Nephron progenitor cell (in vitro differentiated cells): ENCODE measurements at places on chromosomes 7 and 10.
A peak's percentile ranks its signal among the peaks of the same experiment; 100 is the strongest.

GRCh38 chr7:109094-109493, 83.3 kb upstream of the FAM20C start:
- no peak overlapping the region for H3K4me3 ChIP-seq
- no peaks in the 10 kb centered on the region for H3K4me1 ChIP-seq
- no peak for DNase-seq
- peak overlapping the region; percentile 20 for H3K27ac ChIP-seq
- H3K27me3 ChIP-seq, result peaks cover 16% of the 10 kb centered on the region

- peak overlapping the region; percentile 83 for H3K27ac ChIP-seq
- no peaks in the 10 kb centered on the region for H3K36me3 ChIP-seq
- no peak for DNase-seq
- peaks cover 4% of the 10 kb centered on the region for H3K27me3 ChIP-seq
- H3K4me1 ChIP-seq, result peaks cover 48% of the 10 kb centered on the region
Observed at GRCh38 chr10:101725296-101726114, 30.5 kb upstream of the FBXW4 start.

DNA sequence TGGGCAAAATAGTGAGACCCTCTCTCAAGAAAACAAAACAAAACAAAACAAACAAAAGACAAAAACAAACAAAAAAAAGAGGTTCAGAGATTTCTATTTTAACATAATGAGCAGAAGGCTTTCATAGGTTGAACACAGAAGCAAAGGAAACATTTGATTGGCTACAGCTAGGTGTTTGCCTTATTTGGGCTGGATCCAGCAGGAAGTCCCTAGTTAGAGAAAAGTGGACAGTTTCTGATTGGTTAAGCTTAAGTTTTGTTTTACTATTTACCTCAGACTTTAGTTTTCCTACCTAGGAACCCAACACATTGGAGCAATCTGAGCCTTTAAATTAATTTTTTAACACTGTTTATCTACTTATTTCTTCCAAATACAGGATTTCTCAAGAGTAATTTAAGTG, 566.5 kb upstream of the PCDH15 start:
- no peak for DNase-seq
- no peaks in the 10 kb centered on the region for H3K36me3 ChIP-seq
- no peak overlapping the region for H3K4me3 ChIP-seq
- H3K27me3 ChIP-seq, result no peaks in the 10 kb centered on the region

GRCh38 chr10:5930272-5930671, 40.2 kb downstream of the FBH1 start:
- H3K27me3 ChIP-seq, result peaks cover 5% of the 10 kb centered on the region
- DNase-seq, result no peak
- H3K36me3 ChIP-seq, result peaks cover 79% of the 10 kb centered on the region

- peaks cover 31% of the 10 kb centered on the region for H3K36me3 ChIP-seq
- peak overlapping the region; percentile 71 for H3K27ac ChIP-seq
- H3K4me3 ChIP-seq, result no peak overlapping the region
- H3K4me1 ChIP-seq, result no peaks in the 10 kb centered on the region
- H3K27me3 ChIP-seq, result no peaks in the 10 kb centered on the region
Observed at GRCh38 chr10:97676770-97677581, 10.1 kb downstream of the AVPI1 start.

DNA sequence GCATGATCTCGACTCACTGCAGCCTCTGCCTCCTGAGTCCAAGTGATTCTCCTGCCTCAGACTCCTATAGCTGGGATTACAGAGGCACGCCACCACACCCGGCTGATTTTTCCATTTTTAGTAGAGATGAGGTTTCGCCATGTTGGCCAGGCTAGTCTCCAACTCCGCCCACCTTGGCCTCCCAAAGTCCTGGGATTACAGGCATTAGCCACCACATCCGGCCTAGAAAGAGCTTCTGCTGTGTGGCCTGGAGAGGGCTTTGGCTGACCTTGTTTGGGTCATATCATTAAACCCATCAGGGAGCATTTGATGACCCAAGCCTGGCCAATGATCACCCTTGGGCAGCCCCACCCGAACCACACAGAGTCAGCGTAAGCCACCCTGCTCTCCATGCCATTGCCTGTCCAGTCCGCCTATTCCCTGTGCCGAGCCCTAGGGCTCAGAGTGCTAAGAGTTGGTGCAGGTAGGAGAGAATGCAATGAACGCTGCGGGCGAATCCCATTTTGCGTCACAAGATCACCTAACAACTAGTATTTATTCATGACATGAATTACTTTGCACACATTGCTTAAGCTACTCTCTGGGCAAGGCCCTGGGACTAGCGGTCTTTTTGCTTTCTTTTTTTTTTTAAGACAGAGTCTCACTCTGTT, 22.3 kb upstream of the GDI2 start:
- no peak for DNase-seq
- H3K27me3 ChIP-seq, result peaks cover 7% of the 10 kb centered on the region
- no peaks in the 10 kb centered on the region for H3K36me3 ChIP-seq

DNA sequence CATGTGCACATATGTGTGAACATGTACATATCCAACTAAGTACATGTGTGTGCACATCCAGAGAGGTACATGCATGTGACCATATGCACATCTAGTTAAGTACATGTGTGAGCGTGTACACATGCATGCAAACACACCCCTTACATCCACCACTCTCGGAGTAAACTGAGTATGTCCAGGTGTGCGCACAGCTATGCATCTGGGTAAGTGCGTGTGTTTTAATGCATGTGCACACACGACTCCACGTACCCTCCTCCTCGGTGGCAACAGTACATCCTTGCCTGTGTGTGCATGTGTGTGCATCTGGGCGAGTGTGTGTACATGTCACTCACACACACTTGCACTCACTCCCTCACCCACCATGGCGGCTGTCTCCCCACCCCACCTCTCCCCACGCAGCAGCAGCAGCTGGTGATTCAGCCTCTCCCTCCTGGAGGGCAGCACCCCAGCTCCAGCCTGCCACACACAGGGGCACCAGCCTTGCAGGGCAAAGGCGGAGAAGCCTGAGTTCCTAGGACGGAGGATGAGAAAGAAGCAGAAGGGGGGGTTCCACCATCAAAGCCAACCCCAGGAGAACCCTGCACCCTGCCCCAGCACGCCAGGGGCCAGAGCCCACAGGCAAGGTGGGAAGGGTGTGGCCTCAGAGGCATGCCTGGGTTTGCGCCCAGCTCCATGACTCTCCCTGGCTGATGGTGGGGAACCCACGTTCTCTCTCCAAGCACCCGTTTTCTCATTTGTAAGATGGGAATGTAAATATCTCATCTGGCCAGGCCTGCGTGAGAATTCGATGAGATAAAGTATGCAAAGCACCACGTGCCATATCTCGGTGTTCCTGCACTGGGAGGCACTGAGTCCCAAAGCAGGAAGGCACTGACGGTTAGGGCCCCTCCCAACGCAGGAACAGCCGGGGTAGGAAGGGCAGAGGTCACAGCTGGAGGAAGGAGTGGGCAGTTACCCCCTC, 27.7 kb upstream of the DNAAF5 start:
- DNase-seq, result peak; percentile 21
- no peak overlapping the region for H3K4me3 ChIP-seq
- H3K27me3 ChIP-seq, result peaks cover 7% of the 10 kb centered on the region
- peaks cover 43% of the 10 kb centered on the region for H3K4me1 ChIP-seq

DNA sequence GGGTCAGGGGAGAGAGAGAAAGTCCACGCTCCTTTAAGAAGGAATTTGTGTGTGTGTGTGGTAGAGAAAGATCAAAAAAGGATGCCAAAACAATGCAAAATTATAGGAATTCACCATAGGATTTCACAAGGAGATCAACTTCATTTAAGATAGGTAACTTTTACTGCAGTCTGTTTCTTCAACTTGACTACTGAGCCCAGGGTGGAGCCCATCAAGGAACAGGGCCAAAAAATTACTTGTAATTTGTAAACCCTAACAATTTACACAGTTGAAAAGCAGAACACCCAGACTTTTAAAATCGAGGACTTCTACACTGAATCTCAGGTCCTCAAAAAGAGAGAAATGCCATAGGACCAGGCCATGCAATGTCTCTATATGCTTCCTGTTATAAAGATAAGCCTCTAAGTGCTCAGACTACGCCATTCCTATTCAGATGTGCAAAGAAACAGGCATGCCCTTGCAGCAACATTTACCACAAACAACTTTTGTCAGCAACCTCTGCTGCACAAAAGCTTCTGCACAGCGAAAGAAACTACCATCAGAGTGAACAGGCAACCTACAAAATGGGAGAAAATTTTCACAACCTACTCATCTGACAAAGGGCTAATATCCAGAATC, 10.6 kb upstream of the GIMAP4 start:
- peaks cover 3% of the 10 kb centered on the region for H3K36me3 ChIP-seq
- H3K27me3 ChIP-seq, result peaks cover 2% of the 10 kb centered on the region
- no peaks in the 10 kb centered on the region for H3K4me1 ChIP-seq
- no peak overlapping the region for H3K27ac ChIP-seq
- no peak for DNase-seq
